Pulmonary artery endothelial cell (primary cell): ENCODE measurements at places on chromosomes 16 and 17. TPM values are rescaled to one million over a fixed set of nuclear protein-coding genes. Genes with fewer than 3 reads are reported as not detected.
A peak's percentile ranks its signal among the peaks of the same experiment; 100 is the strongest.

Gene CES1
- 0.13 TPM in 1 of 2 replicates, not detected in the other for total RNA-seq

Gene ZP2
- total RNA-seq = not detected in 2 replicates

Gene C16orf46
- total RNA-seq = 0.13 and 0.35 TPM in 2 replicates

GRCh38 chr17:61144617-61145564 is 254.8 kb upstream of the TBX2 start:
- no peak for DNase-seq

DNA sequence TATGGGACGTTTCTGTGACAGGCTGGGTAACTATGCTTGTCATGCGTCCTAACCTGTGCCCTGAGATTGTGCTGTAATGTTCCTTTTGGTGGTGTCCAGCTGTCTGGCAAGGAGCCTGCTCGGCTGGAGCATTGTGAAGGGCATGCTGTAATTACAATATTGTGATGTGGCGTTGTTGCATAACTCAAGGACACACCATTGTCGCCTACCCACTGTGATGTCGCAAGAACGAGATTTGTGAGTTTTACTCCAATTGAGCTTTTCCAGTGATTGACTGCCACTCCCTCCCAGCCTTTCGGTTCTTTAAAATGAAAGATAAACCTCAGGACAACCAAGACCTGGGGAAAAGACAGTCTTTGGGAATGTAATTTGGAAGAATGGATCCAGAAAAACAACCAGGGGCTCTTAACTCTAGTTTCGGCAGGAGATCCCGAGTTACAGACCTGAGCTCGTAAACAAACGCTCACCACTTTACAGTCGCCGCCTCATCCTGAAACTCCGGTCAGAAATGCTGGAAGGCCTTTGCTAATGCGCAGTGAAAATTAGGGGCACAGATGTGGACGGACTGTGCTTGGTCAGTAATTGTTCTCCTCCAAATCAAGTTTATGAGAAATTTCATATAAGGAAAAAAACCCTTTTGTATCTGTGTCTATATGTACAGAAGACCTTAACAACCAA is 1.3 kb downstream of the ZNF750 start:
- no peak for DNase-seq

Gene SLC35G3
- total RNA-seq = not detected in 2 replicates

GRCh38 chr17:31967648-31968047 is 30.8 kb downstream of the SUZ12 start:
- no peak for DNase-seq

DNA sequence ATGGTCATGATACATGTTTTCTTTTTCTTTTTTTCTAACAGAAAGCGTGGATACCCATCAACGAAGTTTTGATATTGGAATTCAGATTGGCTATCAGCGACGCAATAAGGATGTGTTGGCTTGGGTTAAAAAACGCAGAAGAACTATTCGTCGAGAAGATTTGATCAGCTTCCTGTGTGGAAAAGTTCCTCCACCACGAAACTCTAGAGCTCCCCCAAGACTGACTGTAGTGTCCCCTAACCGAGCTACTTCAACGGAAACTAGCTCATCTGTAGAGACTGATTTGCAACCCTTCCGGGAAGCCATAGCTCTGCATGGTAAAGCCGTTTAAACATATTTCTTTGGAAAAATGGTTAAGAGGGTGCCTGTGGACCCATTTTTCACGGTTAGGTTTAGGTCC is 11.5 kb downstream of the HAPSTR1 start:
- no peak for DNase-seq

GRCh38 chr17:15406081-15406480 is 61.3 kb downstream of the CDRT4 start:
- DNase-seq = peak; percentile 7

Gene SLFN12L
- 0.04 and 0.07 TPM in 2 replicates for total RNA-seq

GRCh38 chr16:56792967-56793366 is 63.0 kb downstream of the NUP93 start:
- DNase-seq = no peak

- DNase-seq = peak; percentile 58
These were observed 27.9 kb upstream of the HSBP1 start for GRCh38 chr16:83779886-83780285.

DNA sequence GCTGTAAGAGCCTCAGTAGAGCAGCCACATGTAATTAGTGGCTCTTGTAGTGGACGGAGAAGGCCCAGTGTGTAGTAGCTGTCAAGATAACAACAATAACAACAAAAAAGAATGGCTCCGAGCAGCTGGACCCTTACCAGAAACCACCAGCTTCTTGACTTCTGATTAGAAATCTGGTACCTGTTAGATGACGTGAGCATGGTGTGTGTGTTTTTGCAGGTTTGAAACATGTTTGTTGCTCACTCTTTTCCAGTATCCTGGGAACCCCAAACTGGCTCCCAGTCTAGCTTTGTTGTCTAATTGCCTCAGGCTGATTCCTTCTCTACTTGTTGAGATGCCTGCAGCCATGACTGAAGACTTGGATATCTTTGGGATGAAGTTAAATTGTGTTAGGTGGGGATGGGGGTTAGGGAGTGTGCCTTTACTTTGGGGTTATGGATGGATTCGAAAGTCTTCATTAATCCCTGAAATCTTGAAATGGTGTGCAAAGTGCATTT is 21.0 kb downstream of the IGF2BP1 start:
- no peak for DNase-seq

GRCh38 chr17:22373911-22374310 is 681.6 kb downstream of the KCNJ18 start:
- no peak for DNase-seq

GRCh38 chr17:73103641-73104335 is 11.3 kb upstream of the SLC39A11 start:
- no peak for DNase-seq

GRCh38 chr16:62130101-62130500 is 93.9 kb upstream of the CDH8 start:
- no peak for DNase-seq

Gene MAPT
- 0.07 and 0.18 TPM in 2 replicates for total RNA-seq

Gene KIAA0513
- total RNA-seq = 4.4 and 4.8 TPM in 2 replicates

GRCh38 chr16:67243481-67243880 is 3.8 kb downstream of the FHOD1 start:
- DNase-seq = no peak

Gene C17orf78
- not detected in 2 replicates for total RNA-seq

Gene RAB40B
- 6.5 and 9.1 TPM in 2 replicates for total RNA-seq

- DNase-seq = no peak
These were observed 53.7 kb downstream of the RPH3AL start for GRCh38 chr17:298791-299450.

DNA sequence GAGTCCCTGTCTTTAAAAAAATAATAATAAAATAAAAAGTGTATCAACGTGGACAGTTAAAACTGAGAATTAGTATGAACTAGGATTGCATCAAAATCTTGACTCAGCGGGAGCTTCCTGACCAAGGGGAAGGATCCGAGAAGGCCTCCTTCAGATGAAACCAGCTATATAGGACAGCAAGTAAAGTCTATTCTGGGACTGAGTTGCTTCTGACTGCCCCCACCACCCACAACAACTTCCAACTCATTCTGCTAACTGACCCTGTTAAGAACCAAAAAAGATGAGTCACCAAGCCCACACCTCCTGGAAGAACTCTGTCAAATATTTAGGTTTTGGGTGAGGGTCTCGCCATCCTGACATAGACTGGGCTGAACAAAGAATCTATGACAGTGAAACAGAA is 24.9 kb downstream of the MPP3 start:
- DNase-seq = no peak

DNA sequence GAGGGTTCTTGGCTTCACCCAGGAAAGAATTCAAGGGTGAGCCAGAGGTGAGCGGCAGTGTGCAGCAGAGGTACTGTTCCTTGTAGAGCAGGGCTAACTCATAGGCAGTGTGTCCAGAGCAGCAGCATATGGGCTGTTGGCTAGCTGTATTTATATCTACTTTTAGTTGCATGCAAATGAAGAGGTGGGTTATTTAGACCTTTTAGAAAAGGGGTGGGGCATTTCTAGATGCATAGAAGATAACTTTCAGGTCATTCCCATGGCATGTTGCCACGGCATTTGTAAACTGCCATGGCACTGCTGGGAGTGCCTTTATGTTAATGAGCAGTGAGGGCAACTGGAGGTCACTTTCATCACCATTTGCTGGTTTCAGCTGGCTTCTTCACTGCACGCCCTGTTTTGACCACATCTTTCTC is 141.0 kb downstream of the STX8 start:
- no peak for DNase-seq

Gene HSPB9
- not detected in 2 replicates for total RNA-seq

Gene ZG16
- total RNA-seq = not detected in 2 replicates

Gene AGRP
- not detected in 2 replicates for total RNA-seq

DNA sequence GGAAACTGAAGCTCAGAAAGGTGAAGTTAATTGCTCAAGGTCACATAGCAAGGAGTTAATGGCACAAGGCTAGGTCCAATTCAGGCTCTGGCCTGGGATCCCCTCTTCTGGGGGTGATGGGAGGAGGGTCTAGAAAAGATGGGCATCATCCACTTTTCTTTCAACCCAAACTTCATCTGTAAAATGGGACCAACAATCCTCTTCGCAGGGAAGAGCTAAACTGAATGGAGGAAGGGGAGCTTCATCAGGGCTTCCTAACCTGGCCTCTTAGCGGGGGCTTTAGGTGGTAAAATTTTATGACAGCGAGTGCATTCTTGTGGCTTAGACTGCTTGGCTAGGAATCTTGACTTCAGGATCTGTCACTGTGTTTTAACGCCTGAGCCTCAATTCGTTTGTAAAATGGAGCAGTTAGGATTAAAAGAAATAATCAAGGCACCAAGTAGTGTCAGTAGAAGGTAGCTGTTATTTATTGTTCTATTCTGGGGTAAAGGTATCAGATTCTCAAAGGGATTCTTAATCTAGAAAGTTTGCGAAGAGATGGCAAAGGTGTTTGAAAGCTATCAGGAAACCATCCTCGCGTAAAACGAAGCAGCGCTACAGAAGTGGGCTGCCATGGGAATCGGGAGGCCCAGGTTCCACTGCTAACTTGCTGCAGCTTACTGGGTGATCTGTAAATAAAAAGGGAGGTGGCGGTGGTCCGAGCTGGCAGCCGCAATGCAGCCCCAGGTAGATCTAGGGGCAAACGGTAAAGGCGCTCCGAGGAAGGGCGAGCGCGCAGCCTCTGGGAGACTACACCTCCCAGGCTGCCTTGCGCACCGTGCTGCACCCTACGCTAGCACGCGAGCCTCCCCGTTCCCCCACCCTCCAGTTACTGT is 1.5 kb upstream of the SRCAP start:
- DNase-seq = peak; percentile 88

GRCh38 chr17:4534515-4534914 is 20.7 kb downstream of the MYBBP1A start:
- DNase-seq = no peak

- no peak for DNase-seq
These were observed 72.3 kb downstream of the SEC14L1 start for GRCh38 chr17:77212833-77213777.

GRCh38 chr17:3935140-3935542 is 18.9 kb upstream of the P2RX1 start:
- peak; percentile 56 for DNase-seq

Gene RPAIN
- 38.2 and 48.4 TPM in 2 replicates for total RNA-seq

GRCh38 chr17:82018152-82018988 is 4.3 kb downstream of the CENPX start:
- DNase-seq = no peak

- no peak for DNase-seq
These were observed 8.0 kb downstream of the ST3GAL2 start for GRCh38 chr16:70430667-70431536.

Gene CD300LB
- total RNA-seq = not detected in 2 replicates

GRCh38 chr17:15917438-15918027 is 27.4 kb upstream of the ADORA2B start:
- no peak for DNase-seq

DNA sequence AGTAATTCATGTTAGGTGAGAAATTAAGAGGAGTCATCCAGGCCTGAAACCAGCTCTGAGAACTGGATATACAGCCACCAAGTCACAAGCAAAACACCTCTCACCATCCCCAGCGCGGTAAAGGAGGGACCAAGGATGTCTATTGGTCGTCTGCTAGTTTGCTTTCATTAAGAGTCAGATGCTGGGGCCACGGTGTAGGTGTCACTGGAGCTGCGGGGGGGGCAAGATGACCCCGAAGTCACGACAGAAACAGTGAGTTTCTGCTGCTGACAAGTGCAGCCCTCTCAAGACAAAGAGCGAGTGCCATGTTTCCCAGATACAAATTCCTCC is 790 bp downstream of the NCBP3 start:
- no peak for DNase-seq

GRCh38 chr17:67311575-67311974 is 54.8 kb downstream of the PSMD12 start:
- DNase-seq = no peak

Gene HES7
- total RNA-seq = 0.14 and 0.40 TPM in 2 replicates

- DNase-seq = no peak
These were observed 19.0 kb downstream of the IRF8 start for GRCh38 chr16:85917959-85918358.

GRCh38 chr16:47008174-47008573 is 34.7 kb upstream of the DNAJA2 start:
- no peak for DNase-seq

GRCh38 chr16:87305505-87306391 is 11.4 kb downstream of the C16orf95 start:
- DNase-seq = no peak

Gene CHAD
- total RNA-seq = not detected in 2 replicates

DNA sequence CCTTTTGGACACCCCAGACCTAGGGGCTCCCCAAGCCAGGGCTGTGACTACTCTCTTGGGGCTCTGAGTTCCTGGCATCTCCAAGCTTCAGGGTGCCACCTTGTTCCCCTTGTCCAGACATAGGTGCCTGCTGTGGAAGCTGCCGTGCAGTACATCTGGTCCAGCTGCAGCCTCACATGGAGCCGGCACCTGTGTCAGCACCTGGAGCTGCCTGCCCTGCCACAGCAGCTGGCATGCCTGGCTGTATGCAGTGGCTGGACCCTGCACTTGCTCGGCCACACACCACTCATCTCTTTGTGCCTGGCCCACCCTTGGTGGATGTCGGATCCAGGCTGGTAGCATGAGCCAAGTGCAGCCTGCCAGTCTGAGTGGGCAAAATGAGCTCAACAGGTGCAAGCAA is 775.8 kb downstream of the CDH11 start:
- DNase-seq = no peak

GRCh38 chr16:86497551-86498021 is 12.7 kb upstream of the FOXF1 start:
- no peak for DNase-seq

GRCh38 chr16:81543571-81543970 is 99.0 kb downstream of the CMIP start:
- DNase-seq = no peak

DNA sequence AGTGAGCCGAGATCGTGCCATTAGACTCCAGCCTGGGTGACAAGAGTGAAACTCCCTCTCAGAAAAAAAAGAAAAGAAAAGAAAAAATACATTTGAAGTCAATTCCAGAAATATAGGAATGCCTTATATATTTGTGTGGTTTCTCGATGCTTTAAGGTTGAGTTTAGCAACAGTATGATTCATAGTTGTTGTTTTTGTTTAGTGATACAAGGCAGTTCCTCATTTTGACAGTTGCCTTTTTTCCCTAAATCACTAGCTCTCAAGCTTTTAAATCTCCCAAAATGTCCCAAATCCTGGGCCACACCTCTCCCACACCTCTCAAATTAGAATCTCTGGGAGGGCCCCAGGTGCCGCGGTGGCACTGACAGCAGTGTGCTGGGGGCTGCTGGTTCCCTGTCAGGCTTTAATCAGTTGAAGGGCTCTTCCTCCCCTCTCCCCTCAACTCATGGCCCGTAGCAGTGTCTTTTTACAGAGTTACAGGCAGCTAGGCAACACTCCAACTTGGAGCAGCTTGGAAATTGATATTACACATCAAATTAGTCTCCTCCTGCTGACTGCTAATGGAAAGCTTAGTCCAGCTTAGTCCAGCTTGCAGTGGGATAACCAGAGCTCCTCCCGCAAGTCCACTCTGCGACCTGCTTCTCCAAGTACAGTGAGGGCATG is 58.4 kb downstream of the EPN2 start:
- DNase-seq = no peak

GRCh38 chr16:54944002-54944401 is 13.3 kb downstream of the IRX5 start:
- DNase-seq = no peak
